CD8-positive, alpha-beta memory T cell (primary cell): ENCODE measurements at places on chromosomes 13 and 19. TPM values are rescaled to one million over a fixed set of nuclear protein-coding genes. Genes with fewer than 3 reads are reported as not detected.

Gene SLC7A10
- total RNA-seq = not detected

DNA sequence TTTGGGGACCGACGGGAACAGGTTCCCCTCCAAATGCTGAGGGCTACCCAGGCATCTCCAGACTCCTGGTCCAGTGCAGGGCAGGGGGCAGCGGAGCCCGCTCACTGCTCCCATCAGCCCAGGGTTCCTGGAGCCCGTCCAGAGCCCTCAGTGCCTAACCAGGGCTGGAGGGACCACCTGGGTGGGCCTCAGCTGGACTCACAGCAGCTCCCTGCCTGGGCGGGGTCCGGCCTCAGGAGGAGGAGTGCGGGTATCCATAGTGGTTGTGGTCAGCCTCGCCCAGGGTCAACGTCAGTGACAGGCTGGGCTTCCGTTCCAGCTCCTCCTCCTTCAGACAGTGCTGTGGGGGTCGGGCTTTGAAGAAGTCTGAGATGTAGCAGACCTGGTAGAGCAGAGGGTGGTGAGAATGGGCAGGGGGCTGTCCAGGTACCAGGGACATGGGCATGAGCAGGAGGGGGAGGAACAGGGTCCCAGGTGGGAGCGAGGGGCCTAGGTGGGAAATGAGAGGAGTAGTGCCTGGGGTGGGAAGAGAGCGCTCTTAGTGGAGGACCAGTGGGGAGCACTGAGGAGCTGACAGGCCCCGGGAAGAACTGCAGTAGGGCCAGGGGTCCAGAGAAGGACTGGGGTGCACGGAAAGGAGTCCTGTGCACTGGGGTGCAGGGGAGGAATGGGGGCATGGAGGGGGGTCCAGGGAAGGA is 9.9 kb downstream of the PLPP2 start:
- peaks cover 6% of the 10 kb centered on the region for H3K27me3 ChIP-seq
- no peaks in the 10 kb centered on the region for H3K36me3 ChIP-seq
- no peak overlapping the region for H3K4me3 ChIP-seq
- H3K4me1 ChIP-seq = no peaks in the 10 kb centered on the region

- no peak for DNase-seq
- H3K36me3 ChIP-seq = no peaks in the 10 kb centered on the region
- no peak overlapping the region for H3K27ac ChIP-seq
- peaks cover 12% of the 10 kb centered on the region for H3K4me1 ChIP-seq
These were observed 2.2 kb downstream of the APC2 start for GRCh38 chr19:1451916-1452801.

GRCh38 chr13:21541271-21541670 is 62.7 kb downstream of the MICU2 start:
- no peak overlapping the region for H3K4me3 ChIP-seq
- no peaks in the 10 kb centered on the region for H3K4me1 ChIP-seq
- H3K27ac ChIP-seq = no peak overlapping the region
- H3K36me3 ChIP-seq = no peaks in the 10 kb centered on the region
- no peaks in the 10 kb centered on the region for H3K27me3 ChIP-seq
- DNase-seq = no peak

DNA sequence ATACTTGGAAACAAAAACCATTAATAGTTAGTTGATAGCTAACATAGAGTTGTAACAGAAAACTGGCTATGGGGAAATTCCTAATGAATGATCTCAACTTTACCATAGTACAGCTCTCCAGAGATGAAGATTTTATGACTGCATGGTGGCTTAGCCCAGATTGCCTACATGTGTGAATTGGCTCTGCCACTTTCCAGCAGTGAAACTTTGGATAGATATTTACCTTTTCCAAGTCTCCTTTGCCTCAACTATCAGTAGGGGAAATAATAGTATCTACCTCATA is 161.1 kb downstream of the LACC1 start:
- no peaks in the 10 kb centered on the region for H3K4me1 ChIP-seq
- no peak overlapping the region for H3K4me3 ChIP-seq
- no peaks in the 10 kb centered on the region for H3K36me3 ChIP-seq
- H3K27me3 ChIP-seq = no peaks in the 10 kb centered on the region

Gene MLNR
- not detected for total RNA-seq

Gene ZNF134
- total RNA-seq = 22.1 TPM

DNA sequence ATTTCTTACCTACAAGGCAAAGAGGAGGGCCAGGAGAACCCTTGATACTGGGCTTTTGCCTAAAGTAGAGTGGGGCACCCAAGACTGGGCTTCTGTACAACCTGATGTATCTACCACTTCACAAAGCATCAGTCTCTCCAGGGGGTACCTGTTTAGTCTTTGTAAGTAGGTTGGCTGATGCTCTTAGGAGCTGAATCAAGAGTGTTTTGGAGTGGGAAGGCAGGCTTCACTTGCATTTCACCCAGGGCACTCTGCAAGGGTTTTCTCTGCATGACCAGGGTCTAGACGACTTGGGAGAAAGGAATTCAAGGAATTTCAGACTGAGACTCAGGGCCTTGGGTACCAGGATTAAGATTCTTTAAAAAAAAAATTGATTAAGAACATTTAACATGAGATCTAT is 361.5 kb downstream of the RFC3 start:
- no peak overlapping the region for H3K4me3 ChIP-seq
- H3K36me3 ChIP-seq = no peaks in the 10 kb centered on the region
- H3K27me3 ChIP-seq = no peaks in the 10 kb centered on the region
- no peak overlapping the region for H3K27ac ChIP-seq

DNA sequence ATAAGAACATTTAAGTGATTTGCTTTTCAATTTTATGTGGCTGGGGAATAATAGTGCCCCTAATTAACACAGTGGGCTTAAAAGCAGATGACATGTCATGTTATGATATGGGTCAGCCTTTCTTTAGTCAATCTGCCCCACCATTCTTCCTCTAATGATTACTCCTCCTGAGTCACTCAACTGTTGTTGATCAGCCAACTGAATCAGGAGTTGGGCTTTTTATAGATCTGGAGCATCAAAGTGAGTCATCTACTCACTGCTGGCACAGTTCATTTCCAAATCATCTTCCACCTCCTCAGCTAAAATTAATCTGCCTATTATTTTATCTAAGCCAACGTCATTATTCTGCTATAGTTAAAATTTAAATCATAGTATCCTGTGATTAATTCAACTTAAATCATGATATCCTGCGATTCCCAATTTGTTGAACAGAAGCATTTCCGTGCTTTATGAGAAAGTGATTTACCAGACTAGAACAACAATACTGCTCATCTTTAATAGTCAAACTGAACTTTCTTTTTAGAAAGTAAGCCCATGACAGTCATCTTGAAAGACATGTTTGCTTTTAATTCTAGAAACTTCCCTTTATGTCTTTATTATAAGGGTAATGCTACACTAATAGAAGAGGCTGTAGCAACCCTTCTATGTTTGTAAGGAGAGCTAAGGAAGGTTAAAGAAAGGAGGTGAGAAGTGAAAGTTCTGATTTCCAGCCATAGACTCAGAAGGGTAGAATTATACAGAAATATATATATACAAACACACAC is 551.4 kb downstream of the TBC1D4 start:
- H3K4me1 ChIP-seq = no peaks in the 10 kb centered on the region
- no peaks in the 10 kb centered on the region for H3K36me3 ChIP-seq
- H3K27me3 ChIP-seq = no peaks in the 10 kb centered on the region
- DNase-seq = no peak

DNA sequence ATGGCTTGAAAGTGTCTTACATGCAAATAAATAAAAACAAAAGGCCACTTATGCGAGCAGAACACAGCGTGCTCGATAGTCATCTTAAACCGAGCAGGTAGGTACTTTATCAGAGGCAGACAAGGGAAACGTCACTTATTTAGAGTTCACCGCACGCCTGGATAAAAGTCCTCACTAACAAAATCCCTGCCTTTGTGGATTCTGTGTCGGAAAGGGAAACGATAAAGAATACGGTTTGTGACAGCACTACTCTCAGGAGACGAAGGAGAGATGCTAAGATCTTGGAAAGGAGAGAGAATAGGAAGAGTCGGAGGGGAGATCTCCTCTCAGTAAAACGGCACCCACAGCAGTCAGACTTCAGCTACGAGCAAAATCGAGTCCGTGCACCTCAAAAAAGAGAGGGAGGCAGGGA is 581 bp downstream of the RCBTB1 start:
- H3K27ac ChIP-seq = peak overlapping the region; percentile 70
- no peaks in the 10 kb centered on the region for H3K36me3 ChIP-seq
- H3K4me1 ChIP-seq = peaks cover 13% of the 10 kb centered on the region
- no peaks in the 10 kb centered on the region for H3K27me3 ChIP-seq
- peak overlapping the region; percentile 91 for H3K4me3 ChIP-seq
- DNase-seq = no peak

GRCh38 chr13:107441279-107441678 is 774.1 kb downstream of the LIG4 start:
- no peaks in the 10 kb centered on the region for H3K4me1 ChIP-seq
- H3K27ac ChIP-seq = no peak overlapping the region
- H3K4me3 ChIP-seq = no peak overlapping the region
- no peaks in the 10 kb centered on the region for H3K36me3 ChIP-seq
- H3K27me3 ChIP-seq = no peaks in the 10 kb centered on the region

DNA sequence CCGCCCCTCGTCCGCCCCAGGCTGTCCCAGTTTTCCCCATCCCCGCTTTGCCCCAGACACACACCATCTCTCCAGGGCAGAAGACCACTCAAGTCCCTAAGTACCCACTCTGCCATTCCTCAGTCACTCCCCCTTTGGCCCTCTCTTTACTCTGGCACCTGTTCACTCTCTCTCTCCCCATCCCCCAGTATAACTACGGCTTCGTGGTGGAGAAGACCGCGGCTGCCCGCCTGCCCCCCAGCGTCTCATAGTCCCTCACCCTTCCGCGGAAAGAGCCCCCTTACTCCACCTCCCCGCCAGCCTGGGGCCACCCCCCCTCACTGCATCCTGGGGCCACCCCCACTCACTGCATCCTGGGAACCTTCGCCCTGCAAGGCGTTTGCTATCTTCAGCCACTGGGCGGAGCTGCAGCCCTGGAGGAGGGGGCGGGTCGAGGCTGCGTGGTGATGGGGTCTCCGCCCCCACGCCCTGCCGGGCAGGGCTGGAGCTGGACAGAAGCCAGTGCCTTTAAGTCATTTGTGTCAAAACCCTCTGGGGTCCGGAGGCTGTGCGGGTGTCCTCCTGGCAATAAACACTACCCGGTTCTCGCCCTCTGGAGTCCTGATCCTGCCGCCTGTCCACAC is 5.0 kb downstream of the MVB12A start:
- no peak overlapping the region for H3K4me3 ChIP-seq
- no peaks in the 10 kb centered on the region for H3K36me3 ChIP-seq
- H3K27ac ChIP-seq = no peak overlapping the region
- no peak for DNase-seq
- H3K27me3 ChIP-seq = no peaks in the 10 kb centered on the region

GRCh38 chr13:48315969-48316650 is 12.6 kb downstream of the RB1 start:
- peaks cover 4% of the 10 kb centered on the region for H3K4me1 ChIP-seq
- H3K4me3 ChIP-seq = no peak overlapping the region
- no peaks in the 10 kb centered on the region for H3K36me3 ChIP-seq

- H3K36me3 ChIP-seq = no peaks in the 10 kb centered on the region
- no peaks in the 10 kb centered on the region for H3K27me3 ChIP-seq
- H3K4me1 ChIP-seq = peaks cover 9% of the 10 kb centered on the region
- H3K4me3 ChIP-seq = no peak overlapping the region
- peak overlapping the region; percentile 57 for H3K27ac ChIP-seq
- no peak for DNase-seq
These were observed 11.6 kb upstream of the MZF1 start for GRCh38 chr19:58584498-58585441.

DNA sequence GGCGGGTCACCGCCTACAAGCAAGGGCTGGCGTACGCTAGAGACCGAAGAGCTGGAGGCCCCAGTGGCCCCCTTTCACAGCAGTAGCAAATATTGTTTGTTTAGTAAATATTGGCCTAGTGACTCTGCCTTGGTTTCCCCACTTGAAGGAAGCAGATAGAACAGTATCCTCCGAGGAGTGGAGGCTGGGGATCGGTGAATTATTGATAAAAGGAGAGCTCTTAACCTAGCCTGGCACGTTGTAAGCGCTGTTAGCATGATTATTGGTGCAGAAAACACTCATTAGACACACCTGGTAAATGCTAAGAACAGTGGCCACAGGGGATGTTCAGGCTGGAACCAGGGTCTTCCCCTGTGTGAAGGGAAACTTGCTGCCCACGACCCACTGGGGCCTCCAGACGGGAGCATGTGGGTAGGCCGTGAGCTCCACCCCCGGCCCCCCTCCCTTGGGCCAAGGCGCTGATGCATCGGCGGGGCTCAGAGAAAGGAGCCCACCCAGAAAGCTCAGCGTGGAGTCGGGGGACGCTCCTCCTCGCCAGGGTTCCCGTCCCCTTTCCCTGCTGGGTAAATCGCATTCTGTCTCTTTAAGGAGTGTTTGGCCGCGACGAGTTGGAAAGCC is 2.3 kb downstream of the IER2 start:
- H3K4me3 ChIP-seq = peak overlapping the region; percentile 76
- no peaks in the 10 kb centered on the region for H3K27me3 ChIP-seq
- peaks cover 30% of the 10 kb centered on the region for H3K4me1 ChIP-seq
- H3K36me3 ChIP-seq = peaks cover 9% of the 10 kb centered on the region

DNA sequence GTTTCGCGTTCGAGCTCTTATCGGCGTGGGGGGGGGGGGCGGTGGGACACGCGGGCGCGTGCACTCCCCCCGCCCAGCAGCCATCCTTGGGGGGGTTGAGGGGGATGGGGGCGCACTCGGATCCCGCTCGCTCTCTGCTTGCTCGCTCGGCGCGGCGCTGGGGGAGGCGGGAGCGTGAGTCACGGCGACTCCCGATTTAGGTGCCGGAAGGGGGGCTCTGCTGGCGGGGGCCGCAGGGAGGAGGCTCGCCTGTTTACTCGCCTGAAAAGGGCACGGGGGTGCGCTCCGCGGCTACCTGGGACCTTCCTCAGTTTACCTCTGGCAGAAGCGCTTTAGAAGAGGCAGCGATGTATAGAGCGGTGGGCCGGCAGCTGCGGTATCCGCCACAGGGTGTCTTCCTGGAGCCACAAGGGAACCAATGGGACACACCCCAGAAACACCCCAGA is 1.1 kb upstream of the PDE4A start:
- peaks cover 55% of the 10 kb centered on the region for H3K27me3 ChIP-seq
- H3K27ac ChIP-seq = no peak overlapping the region
- DNase-seq = no peak
- no peaks in the 10 kb centered on the region for H3K36me3 ChIP-seq
